ENCODE measurements at places on chromosomes 6 and 20. TPM values are rescaled to one million over a fixed set of nuclear protein-coding genes. Genes with fewer than 3 reads are reported as not detected.
A peak's percentile ranks its signal among the peaks of the same experiment; 100 is the strongest.

DNA sequence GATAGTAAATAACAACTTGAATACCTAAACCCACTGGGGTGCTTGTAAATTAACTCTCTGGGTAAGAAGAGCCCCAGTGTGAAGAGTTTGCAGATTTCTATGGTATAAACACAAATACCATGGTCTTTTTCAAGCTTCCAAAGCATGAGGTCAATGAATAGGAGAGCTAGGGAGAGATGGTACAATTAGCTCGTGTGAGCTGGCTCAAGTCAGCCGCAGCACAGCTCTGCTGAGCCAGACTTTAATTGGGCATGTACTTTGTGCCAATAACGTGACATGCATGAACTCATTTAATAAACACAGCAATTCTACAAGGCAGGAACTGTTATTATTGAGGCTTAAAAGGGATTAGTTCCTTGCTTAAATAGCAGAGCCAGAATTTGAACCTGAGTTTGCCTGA lies 684.2 kb downstream of the KIF16B start:
- no peak for DNase-seq

GRCh38 chr6:66993272-66993671 lies 1286.2 kb upstream of the EYS start:
- no peak for DNase-seq

DNA sequence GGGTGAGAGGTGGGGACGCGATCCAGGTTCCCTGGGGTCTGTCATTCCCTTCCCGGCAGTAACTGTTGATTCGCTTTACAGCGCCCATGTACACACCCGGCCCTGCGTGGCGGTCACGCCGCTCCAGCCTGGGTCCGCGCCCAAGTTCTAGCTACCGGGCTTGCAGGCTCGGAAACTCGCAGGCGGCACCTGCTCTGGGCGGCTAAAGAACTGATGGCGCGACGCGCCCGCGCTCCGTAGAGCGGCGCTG lies 1.4 kb upstream of the POU3F2 start:
- no peak for DNase-seq

Gene MMP24
- total RNA-seq, result 14.8 TPM

- DNase-seq, result peak; percentile 32
Measured at GRCh38 chr20:58497076-58497641, 18.0 kb downstream of the APCDD1L start.

- no peak for DNase-seq
Measured at GRCh38 chr6:107931894-107932293, 26.1 kb downstream of the SEC63 start.

Gene SLA2
- total RNA-seq, result 0.14 TPM

DNA sequence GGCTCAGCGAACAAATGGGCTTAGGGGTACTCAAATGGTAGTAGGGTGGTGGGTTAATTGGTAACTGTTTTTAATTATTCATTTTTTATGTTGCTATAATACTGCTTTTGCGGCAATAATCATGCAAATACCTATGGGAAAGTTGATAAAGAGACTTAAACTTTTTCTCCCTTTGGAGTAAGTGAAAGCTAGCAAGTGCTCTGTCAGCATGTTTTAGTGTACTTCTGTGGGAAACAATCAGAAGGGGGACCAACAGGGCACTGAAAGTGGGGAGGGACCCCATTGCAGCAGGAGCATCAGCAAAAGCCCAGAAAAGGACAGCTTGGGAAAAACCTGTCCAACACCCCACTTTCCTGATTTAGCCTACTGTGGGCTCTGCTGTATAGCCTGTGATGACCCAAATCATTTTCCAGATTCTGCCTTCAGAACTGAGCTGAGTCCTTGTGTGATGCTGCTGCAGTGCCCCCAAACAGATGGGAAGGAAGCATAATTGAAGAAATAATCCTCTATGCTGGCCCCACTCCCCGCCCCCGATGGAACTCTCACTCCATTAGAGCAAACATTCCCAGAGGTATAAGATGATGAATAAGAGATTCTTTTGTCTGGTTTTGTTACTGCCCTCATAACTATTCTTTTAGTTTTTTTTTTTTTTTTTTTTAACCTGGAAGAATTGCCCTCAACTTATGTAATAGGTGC lies 322.8 kb downstream of the CD83 start:
- DNase-seq, result no peak

Gene BEND6
- 1.8 TPM for total RNA-seq

DNA sequence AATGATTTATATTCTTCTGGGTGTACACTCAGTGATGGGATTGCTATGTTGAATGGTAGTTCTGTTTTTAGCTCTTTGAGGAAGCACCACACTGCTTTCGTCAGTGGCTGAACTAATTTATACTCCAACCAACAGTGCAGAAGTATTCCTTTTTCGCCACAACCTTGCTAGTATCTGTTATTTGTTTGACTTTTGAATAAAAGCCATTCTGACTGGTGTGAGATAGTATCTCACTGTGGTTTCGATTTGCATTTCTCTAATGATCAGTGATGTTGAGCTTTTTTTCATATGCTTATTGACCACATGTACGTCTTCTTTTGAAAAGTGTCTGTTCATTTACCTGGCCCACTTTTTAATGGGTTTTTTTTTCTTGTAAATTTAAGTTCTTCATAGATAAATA lies 583.8 kb upstream of the ARID1B start:
- no peak for DNase-seq

DNA sequence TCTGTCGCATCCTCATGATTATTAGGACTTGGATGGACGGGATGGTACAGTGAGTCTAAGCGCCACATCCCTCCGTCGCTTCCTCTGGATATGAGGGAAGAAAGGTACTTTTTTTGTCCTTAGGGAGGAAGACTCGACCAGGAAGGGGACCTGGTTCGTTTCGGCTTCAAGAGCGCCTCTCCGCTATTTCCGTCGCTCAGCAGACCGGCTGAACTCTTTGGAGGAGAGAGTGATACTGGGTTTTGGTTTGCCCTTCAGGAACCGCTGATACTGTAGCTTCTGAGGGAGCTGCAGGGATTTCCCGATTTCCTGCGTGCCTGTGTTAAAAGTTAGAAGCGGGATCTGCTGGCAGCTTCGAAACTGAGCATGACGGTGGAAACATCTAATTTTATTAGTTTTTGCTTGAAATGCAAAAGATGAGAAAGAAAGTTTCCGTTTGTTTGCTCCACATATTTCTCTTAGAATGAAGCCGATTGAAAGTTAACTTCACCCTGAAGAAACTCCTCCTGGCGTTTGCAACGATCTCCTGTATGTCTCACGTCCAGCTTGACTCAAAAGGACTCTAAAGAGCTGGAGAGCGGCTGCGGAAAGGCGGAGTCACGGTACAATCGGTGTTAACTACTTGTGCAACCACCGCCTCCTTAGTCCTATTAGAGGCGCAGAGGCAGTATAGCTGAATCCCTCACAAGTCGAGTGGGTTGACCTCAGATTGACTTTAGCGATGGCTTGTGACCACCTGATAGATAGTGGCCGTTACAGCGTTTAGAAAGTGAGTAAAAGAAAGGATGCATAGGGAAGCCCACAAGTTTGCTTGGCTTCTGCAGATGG lies 129.4 kb downstream of the TRIM27 start:
- DNase-seq, result no peak

Gene PAX1
- total RNA-seq, result not detected

Gene C6orf58
- not detected for total RNA-seq

GRCh38 chr6:157323255-157323965 lies at the start of gene TMEM242:
Gene TMEM242 (minus strand): TSS chr6:157323519. CDS start chr6:157323499, 20 bp downstream.
- peak; percentile 92 for DNase-seq

GRCh38 chr6:27178860-27179259 lies 68.6 kb upstream of the PRSS16 start:
- no peak for DNase-seq

- DNase-seq, result no peak
Measured at GRCh38 chr6:149438855-149439254, 38.8 kb downstream of the SUMO4 start.

Gene PNISR
- total RNA-seq, result 76.9 TPM

Gene COL12A1
- total RNA-seq, result 1.9 TPM

DNA sequence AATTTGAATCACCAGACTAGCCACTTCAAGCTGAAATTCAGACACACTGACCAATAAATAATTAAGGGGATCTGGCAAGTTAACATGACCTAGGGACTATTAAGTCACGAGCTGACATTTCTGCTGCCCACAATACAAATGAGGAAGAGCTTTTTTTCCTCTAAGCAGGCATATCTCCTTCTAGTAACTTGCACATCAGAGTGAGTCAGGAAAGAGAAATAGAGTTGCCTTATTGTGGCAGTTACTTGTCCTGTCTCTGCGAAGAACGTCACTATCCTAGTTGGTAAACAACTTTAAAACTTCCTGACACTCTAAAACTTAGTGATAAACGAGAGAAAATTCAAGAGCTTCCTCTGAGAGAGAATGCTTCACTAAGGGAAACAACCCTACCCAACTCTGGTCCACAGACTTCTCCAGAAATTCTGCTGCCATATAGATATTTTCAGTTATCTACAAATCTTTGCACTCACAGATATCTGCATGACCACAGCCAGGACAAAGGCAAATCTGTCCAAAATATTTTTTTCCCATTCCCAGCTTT lies 4.2 kb downstream of the PLA2G7 start:
- no peak for DNase-seq

GRCh38 chr6:5636210-5637030 lies 370.3 kb downstream of the NRN1 start:
- DNase-seq, result peak; percentile 40

DNA sequence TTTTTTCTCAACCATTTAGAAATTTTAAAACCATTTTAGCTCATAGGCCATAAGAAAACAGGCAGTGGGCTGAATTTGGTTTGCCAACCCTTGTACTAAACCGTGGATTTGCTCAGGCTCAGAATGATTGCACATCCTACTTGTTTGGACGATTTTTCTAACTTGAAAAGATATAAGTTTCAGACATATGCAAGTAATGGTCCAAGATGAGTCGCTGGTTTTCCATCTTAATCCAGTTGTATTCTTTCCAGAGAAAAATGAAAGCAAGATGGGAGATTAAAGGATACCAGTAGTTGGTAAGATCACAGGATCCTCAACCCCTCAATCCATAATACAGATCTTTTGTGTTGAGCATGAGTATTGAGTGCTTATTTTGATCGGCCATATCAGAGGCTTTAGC lies 250.9 kb downstream of the TINAG start:
- DNase-seq, result no peak

GRCh38 chr20:4170621-4171537 lies 155.5 kb upstream of the RNF24 start:
- DNase-seq, result peak; percentile 47

GRCh38 chr6:53282234-53282633 lies 66.5 kb downstream of the ELOVL5 start:
- no peak for DNase-seq

Gene ELOVL2
- 1.0 TPM for total RNA-seq

GRCh38 chr6:118280210-118280609 lies 267.9 kb upstream of the PLN start:
- DNase-seq, result no peak

Gene GGTLC1
- total RNA-seq, result not detected

DNA sequence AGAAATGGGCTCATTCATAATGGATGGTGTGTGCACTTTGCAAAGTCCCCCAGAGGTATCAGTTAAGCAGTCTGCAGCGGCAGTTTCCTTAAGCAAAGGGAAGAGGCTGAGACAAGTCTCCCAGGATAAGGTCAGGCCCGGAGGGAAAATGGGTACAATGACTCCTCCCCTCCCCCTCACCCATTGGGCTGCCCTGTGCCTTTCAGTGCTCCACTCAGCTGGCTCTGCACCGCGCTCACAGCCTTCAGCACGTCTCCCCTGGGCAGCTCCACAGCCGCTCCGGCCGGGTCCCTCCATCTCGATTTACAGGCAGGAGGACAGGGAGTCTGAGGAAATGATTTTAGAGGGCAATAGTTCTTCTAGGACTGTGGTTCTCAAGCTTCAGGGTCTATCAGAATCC lies 264.8 kb downstream of the LRFN2 start:
- peak; percentile 48 for DNase-seq

GRCh38 chr6:163941624-163941976 lies 527.1 kb downstream of the QKI start:
- DNase-seq, result no peak

GRCh38 chr6:30800871-30801270 lies 56.5 kb upstream of the IER3 start:
- DNase-seq, result no peak

Gene MUC21
- not detected for total RNA-seq

Gene GPLD1
- 2.5 TPM for total RNA-seq

GRCh38 chr6:27795697-27796494 lies 116.3 kb downstream of the OR2B2 start:
- DNase-seq, result peak; percentile 45

- peak; percentile 67 for DNase-seq
Measured at GRCh38 chr6:110341663-110342596, 16.2 kb downstream of the METTL24 start.

Gene SMOC2
- 0.18 TPM for total RNA-seq

- DNase-seq, result no peak
Measured at GRCh38 chr6:81950877-81951276, 198.4 kb upstream of the TENT5A start.
